ENCODE measurements at places on chromosomes 3 and 15.

- peak; percentile 54 for DNase-seq
These were observed 359.3 kb downstream of the RORA start for GRCh38 chr15:60869851-60870250.

- DNase-seq: peak; percentile 15
These were observed 48.7 kb upstream of the MDFIC2 start for GRCh38 chr3:70360979-70361760.

DNA sequence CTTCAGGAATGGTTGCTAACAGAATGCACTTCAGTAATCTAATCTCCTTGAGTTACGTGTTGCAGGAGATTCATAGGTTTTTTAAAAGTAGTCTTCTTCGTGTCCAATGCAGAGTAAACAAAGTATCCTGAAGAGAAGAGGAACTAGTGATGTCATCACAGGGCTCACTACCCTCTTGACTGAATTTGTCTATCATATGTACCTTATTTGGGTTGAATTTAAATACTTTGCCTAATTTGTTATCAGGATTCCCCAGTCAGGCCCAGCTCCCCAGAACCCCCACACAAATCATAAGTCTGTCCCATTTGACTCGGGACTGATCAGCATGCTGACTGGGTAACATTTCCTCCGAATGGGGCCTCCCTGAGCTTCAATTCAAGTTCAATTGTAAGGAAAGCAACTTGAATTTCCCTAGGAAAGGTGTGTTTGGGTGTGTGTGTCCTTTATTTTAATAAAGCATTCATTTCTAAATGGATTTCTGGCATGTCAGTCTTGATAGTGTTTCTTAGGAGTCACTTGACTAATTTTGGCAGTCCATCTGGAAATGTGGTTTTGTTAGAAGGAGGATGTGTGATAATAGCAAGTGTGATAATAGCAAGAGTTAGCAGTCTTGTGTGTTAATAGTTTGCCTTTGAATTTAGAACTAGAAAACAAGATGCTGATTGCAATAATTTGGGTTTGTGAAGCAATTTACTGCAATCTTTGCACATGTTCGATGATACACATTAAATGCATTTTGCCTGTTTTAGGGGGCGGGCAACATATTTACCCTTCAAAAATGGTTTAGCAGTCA is 21.9 kb downstream of the OXNAD1 start:
- DNase-seq: no peak

GRCh38 chr3:27533718-27534573 is 49.8 kb upstream of the SLC4A7 start:
- DNase-seq: peak; percentile 99

All from fibroblast of the aortic adventitia (primary cell).